ENCODE measurements at places on chromosomes 6 and 20. TPM values are rescaled to one million over a fixed set of nuclear protein-coding genes. Genes with fewer than 3 reads are reported as not detected.

Gene SLC32A1
- total RNA-seq: 0.21 TPM

Gene PROCR
- total RNA-seq: 1.2 TPM

Gene SUMO4
- 16.9 TPM for total RNA-seq

Gene RRAGD
- total RNA-seq: 6.8 TPM

Gene BPIFB2
- total RNA-seq: not detected

Gene OR2H1
- not detected for total RNA-seq

Gene NKAIN4
- total RNA-seq: not detected

Gene STMND1
- total RNA-seq: not detected

Gene RIOK1
- 29.4 TPM for total RNA-seq

Gene C6orf52
- total RNA-seq: not detected

Gene TRIM38
- 18.7 TPM for total RNA-seq

Gene NTSR1
- total RNA-seq: 0.73 TPM

Gene TBCC
- total RNA-seq: 111 TPM

Gene COL12A1
- 0.21 TPM for total RNA-seq

Data from mononuclear cell (primary cell).